NT2/D1 (cell line): ENCODE measurements at places on chromosomes 4 and X.

DNA sequence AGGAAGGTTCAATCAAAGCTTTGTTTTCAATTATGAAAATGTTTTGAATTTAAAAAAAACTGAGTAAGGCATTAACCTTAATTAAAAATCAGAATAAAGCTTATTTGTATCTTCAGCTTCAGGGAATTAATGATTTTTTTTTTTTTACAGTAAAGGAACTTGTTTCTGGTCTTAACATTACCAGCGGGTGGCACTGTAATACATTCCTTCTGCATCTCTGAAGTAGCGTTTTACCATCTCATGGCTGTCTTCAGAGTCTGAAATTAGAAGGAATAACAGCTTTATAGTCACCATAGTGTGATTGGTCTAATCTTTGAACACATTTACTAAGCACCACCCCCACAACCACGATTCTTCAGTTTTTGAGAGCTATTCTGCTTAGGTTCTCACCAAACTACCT is 102.6 kb downstream of the IL1RAPL2 start:
- DNase-seq: no peak

GRCh38 chr4:138680256-138680655 is 335.3 kb upstream of the NOCT start:
- DNase-seq: no peak

GRCh38 chr4:15778289-15779241 is at the start of gene CD38:
TSS of gene CD38 (plus strand) at chr4:15778328. CDS start at chr4:15778415, 87 bp downstream.
- DNase-seq: no peak

DNA sequence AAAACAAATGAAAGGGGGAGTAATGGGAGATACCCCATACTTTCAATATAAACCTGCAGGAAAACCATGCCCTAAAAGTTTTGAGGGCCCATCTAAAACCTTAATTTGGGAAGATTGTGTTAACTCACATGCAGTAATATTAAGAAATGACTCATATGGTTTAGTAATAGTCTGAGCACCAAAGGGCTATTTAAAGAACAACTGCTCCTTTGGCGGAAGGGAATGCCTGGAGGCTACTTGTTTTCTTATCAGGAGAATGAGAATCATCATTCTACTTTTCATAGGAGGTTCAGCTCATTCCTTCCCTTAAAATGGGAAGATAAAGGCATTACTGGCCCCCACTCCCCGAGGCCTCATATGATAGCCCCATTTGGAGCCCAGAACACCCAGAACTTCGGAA is 47.6 kb downstream of the SPIN3 start:
- no peak for DNase-seq

- DNase-seq: no peak
Measured at GRCh38 chr4:100823066-100823992, 305.5 kb upstream of the EMCN start.

DNA sequence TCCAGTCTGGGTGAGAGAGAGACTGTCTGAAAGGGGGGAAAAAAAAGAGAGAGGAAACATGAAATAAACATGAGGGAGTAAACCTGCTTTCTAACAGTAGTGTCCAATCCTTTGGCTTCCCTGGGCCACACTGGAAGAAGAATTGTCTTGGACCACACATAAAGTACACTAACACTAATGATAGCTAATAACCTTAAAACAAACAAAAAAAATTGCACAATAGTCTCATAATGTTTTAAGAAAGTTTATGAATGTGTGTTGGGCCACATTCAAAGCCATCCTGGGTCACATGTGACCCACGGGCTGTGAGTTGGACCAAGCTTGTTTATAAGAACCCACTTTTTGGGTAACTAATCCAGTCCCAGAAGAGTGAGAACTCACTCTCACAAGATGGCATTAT is 30.3 kb downstream of the PDS5A start:
- DNase-seq: no peak
